ENCODE measurements at places on chromosomes 5 and 9.

DNA sequence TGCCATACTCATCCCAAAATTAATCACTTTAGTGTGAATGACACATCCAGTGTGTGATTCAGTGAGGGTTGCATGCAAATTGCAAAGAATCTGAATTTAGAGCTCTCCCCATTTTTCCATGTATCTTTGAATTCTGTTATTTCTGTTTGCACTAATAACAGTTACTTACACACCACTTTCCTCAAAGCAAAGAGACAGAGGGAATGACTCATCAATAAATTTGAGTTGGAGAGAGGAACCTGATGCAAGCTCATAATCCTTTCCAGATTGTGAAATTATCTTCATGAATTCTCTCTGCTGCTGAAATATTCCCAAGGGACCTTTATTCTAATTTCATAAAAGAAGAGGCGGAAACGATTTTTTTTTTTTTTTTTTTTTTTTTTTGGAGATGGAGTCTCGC is 204.8 kb downstream of the CDH9 start:
- no peak for DNase-seq

- DNase-seq, result no peak
These were observed 701.3 kb upstream of the ACO1 start for GRCh38 chr9:31683116-31683515.

- no peak for DNase-seq
These were observed 125.4 kb upstream of the VLDLR start for GRCh38 chr9:2496169-2496568.

DNA sequence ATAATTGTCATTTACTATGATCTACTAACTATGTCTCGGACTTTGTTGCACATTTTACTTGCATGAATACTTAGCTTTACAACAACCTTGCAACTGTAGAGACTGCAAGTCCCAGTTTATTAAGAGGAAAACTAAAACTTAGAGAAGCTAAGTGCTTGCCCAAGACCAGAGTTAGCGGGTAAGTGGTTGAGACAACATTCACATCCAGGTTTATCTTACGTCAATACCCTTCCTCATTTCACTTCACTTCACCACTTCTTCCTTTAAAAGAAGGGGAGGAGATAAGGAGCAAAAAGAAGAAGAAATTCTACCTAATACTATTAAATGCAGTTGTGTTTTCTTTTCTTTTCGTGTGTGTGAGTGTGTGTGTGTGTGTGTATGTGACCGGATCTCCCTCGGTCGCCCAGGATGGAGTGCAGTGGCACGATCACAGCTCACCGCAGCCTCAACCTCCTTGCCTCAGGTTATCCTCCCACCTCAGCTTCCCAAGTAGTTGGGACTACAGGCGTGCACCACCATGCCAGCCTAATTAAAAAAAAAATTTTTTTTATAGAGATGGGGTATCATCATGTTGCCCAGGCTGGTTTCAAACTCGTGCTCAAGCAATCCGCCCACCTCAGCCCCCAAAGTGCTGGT is 37.4 kb downstream of the MEGF9 start:
- no peak for DNase-seq

- no peak for DNase-seq
These were observed 116.7 kb upstream of the HAPLN1 start for GRCh38 chr5:83837265-83837907.

DNA sequence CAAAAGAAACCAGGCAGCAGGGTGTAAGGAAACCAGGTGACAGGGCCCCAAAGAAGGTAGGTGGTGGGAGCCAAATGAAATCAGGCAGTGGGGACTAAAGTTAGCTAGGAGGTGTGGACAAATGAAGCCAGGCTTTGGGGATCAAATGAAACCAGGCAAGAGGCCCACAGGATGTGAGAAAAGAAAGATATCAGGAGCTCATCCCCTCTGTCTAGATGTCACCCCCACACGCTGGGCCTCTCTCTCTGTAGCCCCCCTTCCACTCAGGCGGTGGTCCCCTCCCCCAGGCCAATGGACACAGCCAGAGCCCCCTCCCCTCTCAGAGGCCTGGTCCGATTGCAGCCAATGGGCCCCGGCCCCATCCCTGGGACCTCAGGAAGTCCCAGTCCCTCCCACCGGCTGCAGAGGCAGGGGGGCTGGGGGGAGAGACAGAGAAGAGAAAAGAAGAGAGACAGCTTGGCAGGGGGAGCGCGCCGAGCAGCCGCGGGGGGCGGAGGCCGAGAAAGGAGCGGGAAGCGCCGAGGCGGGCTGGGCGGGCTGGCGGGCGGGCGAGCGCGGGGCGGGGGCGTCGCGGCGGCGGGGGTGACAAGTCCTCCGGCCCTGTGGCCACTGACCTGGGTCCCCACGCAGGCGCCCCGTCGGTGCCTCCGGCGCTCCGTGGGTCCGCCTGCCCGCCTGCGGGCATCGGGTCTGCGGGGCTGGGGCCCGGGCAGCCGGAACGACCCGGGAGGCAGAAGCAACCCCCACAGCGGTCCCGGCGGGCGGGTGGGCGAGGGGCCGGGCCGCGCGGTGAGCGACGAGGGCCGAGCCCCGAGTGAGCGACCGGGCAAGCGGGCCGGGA is 11.9 kb downstream of the CNTFR start:
- no peak for DNase-seq

GRCh38 chr9:133306242-133307204 is 29.5 kb downstream of the SURF6 start:
- no peak for DNase-seq

GRCh38 chr5:17846496-17846895 is 212.2 kb downstream of the TAF11L14 start:
- no peak for DNase-seq

All from stimulated activated CD4-positive, alpha-beta T cell treated with anti-CD3 and anti-CD28 coated beads, Interleukin-1b, Interleukin-23, amount 100 ng/mL, for 1 hour (primary cell).